ENCODE measurements at places on chromosomes 5 and 9. TPM values are rescaled to one million over a fixed set of nuclear protein-coding genes. Genes with fewer than 3 reads are reported as not detected.

- no peak for DNase-seq
These were observed 22.7 kb upstream of the PCSK1 start for GRCh38 chr5:96455789-96456188.

- no peak for DNase-seq
These were observed 146.5 kb downstream of the ZDHHC21 start for GRCh38 chr9:14546693-14547092.

DNA sequence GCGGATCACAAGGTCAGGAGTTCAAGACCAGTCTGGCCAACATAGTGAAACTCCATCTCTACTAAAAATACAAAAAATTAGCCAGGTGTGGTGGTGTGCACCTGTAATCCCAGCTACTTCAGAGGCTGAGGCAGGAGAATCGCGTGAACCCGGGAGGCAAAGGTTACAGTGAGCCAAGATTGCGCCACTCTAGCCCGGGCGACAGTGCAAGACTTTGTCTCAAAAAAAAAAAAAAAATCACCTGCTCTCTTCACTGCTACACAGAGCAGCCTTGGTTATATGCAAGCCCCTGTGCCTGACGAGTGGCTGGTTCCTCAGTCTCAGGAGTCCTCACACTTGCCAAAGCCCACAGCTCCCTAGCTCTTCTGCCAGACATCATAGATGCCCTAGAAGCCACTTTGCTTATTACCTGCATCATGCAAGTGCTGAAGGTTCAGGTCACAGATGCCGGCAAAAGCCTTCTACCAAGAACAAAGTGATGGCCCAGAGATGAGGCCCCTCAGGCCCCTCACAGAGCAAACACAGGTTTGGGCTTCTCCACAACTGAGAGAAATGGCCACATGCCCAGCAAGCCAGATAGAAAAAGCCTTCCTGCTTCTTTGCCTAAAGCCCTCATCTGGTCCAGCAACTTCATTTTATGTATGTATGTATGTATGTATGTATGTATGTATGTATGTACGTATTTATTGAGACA is 176.4 kb downstream of the AUH start:
- DNase-seq: no peak

- DNase-seq: no peak
These were observed 54.1 kb downstream of the PRRC1 start for GRCh38 chr5:127571314-127572131.

GRCh38 chr9:92706218-92706940 is 36.4 kb upstream of the IPPK start:
- no peak for DNase-seq

Gene CNTFR
- polyA plus RNA-seq: 35.6 TPM
